ENCODE measurements at places on chromosomes 16 and 17. TPM values are rescaled to one million over a fixed set of nuclear protein-coding genes. Genes with fewer than 3 reads are reported as not detected.

GRCh38 chr16:81863630-81864352, 84.7 kb downstream of the PLCG2 start:
- H3K4me3 ChIP-seq, result no peak overlapping the region
- no peak overlapping the region for H3K27ac ChIP-seq
- no peaks in the 10 kb centered on the region for H3K36me3 ChIP-seq
- no peak for DNase-seq
- no peaks in the 10 kb centered on the region for H3K27me3 ChIP-seq
- no peaks in the 10 kb centered on the region for H3K4me1 ChIP-seq

DNA sequence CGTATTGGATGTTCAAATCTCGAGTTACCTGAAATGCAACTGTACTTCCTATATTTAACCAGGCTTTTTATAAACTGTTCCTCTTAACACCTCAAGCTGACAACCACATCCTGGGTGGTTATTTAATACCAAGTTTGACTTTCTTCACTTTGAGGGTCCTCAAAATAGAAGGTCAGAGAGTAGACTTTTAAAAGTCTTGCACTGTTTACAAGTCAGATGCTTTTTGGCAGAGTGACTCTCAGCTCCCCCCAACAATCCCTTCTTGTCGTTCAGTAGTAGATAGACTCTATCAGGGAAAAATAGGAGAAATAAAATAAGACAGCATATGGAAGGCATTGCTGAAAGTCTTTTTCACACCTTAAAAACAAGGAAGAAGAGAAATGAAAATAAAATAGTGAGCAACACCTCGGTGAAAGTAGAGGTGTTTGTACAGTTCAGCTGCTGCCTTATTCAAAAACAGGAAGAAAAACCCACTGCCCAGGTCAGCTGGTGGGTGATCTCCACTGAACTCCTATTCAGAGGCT, 650.4 kb downstream of the WWOX start:
- no peak overlapping the region for H3K27ac ChIP-seq
- no peak overlapping the region for H3K4me3 ChIP-seq
- no peak for DNase-seq
- H3K27me3 ChIP-seq, result no peaks in the 10 kb centered on the region

GRCh38 chr16:30903596-30903995, 7.2 kb downstream of the CTF1 start:
- peak overlapping the region; percentile 6 for H3K4me3 ChIP-seq
- peak; percentile 71 for DNase-seq
- peaks cover 8% of the 10 kb centered on the region for H3K36me3 ChIP-seq
- H3K27ac ChIP-seq, result peak overlapping the region; percentile 91
- peaks cover 34% of the 10 kb centered on the region for H3K4me1 ChIP-seq

Gene ICAM2
- total RNA-seq, result 62.2 TPM

Gene PIK3R6
- 4.5 TPM for total RNA-seq

All from activated CD4-positive, alpha-beta T cell treated with anti-CD3 and anti-CD28 coated beads, Interleukin-2, amount 10 ng/mL, durations not matched to agents 24 days and 14 days (primary cell).